ENCODE measurements at places on chromosomes 1 and 21.
A peak's percentile ranks its signal among the peaks of the same experiment; 100 is the strongest.

GRCh38 chr1:76210160-76210559, 135.6 kb downstream of the ST6GALNAC3 start:
- no peak for DNase-seq

- peak; percentile 44 for DNase-seq
Measured at GRCh38 chr1:53637511-53638359, 101.2 kb downstream of the GLIS1 start.

DNA sequence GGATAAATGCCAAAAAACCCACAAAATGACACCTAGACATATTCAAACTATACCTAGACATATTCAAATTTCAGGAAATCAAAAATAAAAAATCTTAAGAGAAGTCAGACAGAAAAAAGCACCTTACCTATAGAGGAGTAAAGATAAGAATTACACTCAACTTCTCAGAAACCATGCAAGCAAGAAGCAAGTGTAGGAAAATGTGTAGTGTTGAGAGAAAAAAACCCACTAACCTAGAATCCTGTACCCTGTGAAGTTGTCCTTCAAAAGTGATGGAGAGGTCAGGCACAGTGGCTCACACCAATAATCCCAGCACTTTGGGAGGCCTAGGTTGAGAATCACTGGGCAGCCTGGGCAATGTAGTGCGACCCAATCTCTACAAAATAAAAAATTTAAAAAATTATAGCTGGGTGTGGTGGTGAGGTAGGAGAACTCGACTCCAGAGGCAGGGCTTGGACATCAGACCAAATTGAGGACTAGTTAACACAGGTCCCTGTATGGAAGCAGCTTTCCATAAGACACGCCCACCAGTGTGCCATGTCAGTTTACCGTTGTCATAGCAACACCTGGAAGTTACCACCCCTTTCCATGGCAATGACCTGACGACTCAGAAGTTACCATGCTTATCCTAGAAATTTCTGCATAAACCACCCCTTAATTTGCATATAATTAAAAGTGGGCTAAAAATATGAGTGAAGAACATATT, 20.7 kb downstream of the PDIK1L start:
- no peak for DNase-seq

DNA sequence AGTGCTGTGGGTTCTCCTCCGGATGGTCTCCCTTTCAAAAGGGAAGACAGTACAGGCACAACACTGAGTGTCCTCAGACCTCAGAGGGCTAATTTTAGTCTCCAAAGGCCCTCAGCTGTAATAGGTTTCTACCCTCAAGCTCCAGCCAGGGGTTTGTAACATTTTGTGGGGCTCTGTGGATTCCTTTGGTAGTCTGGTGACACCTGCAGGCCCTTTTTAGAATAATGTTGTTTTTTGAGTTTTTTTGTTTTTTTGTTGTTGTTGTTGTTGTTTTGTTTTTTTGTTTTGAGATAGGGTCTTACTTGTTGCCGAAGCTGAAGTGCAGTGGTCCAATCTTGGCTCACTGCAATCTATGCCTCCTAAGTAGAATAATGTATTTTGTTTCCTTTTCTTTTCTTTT, 15.0 kb upstream of the TMEM201 start:
- no peak for DNase-seq

DNA sequence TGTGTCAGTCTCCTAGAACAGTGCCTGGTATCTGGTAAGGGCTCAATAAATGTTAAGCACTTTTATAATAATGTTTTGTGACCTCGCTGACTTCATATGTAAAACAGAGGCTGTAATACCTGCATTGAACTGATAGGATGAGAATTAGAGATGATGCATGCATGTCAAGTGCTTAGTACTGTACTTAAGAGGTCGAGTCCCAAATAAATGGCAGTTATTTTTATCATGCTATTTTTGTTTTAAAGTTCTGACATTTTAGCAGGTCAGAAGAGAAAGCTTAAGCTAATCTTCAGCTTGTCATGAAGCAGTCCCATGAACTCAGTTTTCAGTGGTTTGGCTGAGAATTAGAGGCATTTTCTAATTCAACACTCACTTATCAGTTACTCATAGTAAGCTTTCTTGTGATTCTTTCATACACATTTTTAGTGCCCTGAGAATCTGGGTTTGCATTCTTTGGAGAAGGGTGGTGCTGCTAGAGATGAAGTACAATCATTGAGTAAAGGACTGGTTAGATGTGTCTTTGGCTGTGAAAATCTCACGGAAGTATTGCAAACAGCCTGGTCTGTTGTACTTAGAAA, 75.7 kb upstream of the RAVER2 start:
- DNase-seq = no peak

GRCh38 chr1:204265665-204266064, 51.9 kb upstream of the GOLT1A start:
- peak; percentile 78 for DNase-seq

DNA sequence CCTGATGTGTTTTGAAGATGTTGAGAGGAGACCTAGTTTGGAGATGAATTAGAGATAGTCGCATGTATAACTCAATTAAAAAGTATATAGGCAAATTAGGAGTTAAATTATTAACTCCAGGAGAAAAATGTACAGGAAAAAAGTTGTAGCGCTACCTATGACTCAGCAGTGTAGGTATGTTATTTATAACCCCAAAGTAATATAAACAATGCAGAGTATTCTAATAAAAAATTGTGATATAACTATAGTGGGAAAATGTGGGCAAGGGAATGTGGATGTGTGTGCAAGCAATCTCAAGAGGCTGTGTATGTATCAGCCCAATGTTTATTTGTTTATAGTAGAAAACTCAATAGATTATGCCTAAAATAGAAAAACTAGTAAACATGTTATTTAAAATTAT, 144.5 kb downstream of the BRINP2 start:
- DNase-seq = no peak

DNA sequence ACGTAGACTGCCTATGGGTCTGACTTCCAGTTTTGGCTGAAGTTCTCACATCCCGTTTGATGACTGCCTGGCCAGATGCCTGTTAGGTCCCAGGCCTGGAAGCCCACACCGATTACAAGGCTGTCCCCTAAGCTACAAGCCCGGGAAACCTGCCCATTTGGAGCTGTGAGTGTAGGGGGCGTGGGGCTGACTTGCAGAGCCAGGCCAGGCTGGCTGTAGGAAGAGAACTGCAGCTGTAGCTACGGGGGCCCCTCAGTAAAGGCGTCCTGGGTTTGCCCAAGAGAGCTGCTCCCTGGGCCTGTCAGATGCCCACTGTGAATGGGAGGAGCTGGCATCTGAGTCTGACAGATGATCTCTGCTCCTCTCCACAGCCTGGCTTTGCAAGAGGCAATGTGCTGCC, 199.7 kb downstream of the CAMTA1 start:
- DNase-seq = peak; percentile 67

GRCh38 chr1:193437785-193438184, 251.4 kb upstream of the B3GALT2 start:
- DNase-seq = no peak

GRCh38 chr1:51948491-51948915, 42.0 kb downstream of the RAB3B start:
- no peak for DNase-seq

GRCh38 chr21:33441489-33442477, 38.0 kb downstream of the TMEM50B start:
- DNase-seq = no peak

DNA sequence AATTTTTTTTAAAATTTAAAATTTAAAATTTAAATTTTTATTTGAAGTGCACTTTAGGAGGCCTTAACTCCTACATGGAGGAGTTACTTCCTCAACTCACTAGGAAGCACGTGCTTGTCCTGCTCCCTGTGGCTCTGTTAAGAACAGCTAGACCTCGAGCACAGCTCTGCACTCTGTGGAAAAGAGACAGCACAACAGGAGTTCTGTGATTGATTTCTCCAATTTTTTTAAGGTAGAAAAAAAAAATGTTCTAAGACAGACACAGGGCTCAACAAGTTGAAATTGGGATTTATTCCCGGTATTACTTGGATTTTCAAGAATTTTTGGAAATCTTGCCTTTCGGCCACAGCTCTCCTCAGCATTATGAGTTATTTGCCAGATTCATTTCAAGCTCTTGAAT, 356.6 kb upstream of the LYPLAL1 start:
- DNase-seq = no peak

GRCh38 chr1:103283371-103283770, 175.0 kb upstream of the COL11A1 start:
- DNase-seq = no peak

DNA sequence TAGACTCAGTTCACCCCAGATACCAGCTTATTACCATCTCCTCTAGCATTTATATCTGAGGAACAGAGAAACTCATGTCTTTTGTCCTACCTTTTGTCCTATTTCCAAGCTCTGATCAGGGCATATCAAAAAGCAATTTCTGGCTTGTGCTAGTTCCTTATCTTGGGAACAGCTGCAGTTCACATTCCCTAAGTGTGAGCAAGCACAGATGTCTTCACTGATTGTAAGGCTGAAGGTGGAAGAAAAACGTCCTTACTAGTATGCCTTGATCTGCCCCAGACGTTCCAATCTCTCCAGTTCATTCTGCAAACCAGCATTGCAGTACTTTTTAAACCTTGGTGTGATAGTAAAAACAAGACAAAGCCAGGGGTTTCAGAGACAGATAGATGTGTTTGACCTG, 139.8 kb downstream of the NCAM2 start:
- DNase-seq = no peak

DNA sequence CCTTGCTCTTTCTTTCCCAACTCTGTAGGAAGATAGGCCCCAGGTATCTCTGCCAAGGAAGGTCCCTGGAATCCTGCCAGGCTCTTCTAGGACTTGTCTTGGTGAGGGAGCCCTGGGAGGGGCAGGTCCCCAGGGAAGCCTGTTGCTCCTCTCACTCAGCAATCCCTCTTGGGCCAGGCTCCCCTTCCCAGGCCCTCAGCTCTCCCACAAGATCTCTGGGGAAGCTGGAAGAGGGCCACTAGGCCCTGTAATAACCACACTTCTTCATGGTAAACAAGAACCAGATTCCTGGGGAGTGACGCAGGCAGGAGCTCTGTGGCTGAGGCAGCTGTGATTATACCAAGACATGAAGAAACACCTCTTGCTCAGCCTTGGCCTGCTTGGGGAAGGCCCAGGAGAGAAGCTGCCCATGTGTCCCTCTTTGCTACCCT, 9.9 kb upstream of the MAPKAPK2 start:
- DNase-seq = peak; percentile 83

DNA sequence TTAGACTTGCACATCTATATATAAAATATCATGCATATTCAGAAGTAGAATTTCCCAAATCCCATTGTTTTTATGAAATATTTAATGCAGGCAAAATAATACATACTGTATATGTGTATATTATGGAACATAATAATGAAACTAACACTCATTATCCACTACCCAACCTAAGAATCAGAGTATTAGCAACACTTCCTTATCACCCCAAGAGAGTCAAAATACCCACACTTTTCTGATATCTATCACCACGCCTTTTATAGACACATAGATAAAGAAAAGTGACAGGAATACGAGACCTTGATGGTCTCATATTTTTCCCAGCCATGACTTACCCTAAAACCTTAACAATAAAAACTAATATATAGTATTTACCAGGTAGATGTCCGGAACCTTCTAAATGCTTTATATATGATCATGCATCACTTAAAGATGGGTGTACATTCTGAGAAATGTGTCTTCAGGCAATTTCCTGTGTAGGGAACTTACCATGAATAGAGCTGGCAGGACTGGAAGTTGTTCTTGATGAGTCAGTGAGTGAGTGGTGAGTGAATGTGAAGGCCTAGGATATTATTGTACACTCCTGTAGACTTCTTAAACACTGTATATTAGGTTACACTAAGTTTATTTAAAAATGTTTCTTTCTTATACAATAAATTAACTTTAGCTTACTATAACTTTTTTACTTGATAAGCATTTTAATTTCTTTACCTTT, 45.5 kb downstream of the TNFSF4 start:
- DNase-seq = no peak

DNA sequence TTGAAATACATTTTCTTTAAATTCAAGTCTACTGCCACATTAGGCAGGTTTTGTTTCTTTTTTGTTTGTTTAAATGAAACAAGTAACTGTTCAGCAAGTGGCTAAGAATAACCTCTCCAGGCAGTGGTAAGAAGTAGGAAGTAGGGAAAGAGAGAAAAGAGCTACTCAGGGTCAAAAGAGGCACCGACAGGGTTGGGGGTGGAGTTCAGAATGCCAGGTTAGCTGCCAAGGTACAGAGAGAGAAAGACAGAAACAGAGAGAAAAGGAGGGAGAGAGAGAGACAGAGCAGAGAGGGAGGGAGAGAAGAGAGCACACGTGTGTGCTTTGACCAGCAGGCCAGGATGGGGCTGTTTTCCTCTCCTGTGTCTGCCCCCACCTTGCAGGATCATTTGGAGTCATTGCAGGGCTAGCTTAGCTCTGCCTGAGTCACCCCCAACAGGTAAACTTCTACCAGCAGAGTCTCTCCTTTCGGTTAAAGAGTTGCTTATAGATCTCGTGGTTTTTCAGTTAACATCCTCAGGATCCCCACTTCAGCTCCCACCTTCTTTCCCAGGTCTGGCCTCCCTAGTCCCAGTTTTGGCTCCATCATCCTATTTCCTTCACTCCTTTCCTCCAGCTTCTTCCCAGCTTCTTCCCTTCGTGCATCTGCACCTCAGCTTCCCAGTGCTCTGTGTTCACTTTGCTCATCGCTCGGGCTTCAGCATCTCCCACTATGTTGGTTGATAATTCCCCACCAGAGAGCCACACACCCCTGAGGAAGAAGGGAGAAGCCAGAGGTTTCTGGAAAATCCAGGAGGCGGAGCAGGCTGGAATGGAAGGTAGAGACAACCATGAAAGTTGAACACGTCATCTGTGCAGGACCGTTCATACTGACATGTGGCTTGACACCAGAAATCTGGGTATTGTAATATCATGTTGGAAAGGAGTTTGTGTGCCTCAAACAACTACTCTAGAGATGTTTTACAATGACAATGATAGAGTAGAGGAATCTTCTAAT, 21.8 kb upstream of the RAB4A start:
- DNase-seq = no peak
